Motor neuron (in vitro differentiated cells): ENCODE measurements at places on chromosomes 13 and 19.
A peak's percentile ranks its signal among the peaks of the same experiment; 100 is the strongest.

- ATAC-seq, result peak; percentile 83
Measured at GRCh38 chr19:4831304-4831978, at the start of gene TICAM1. TICAM1 (minus strand) TSS chr19:4831712; CDS start chr19:4818377, 13,335 bp downstream.

- ATAC-seq, result no peak
Measured at GRCh38 chr13:24618011-24618955, 61.9 kb upstream of the ATP12A start.

- ATAC-seq, result no peak
Measured at GRCh38 chr13:101946401-101946800, 455.4 kb downstream of the FGF14 start.

DNA sequence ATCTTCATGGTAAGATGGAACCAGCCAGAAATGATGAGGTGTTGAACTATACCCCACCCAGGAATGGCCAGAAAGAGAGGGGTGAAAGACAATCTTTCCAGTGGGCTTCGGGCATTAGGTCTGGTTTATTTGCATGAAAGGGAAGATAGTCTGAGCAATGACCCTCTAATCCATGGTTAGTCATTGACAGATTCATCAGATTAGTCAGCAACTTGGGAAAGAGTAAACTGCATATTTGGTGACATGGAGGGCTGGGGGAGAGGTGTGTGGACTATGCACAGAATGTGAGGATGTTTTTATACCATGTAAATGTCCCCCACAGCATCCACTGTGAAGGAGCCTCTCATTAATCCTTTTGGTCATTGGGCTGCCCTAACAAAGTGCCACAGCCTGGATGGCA is 30.1 kb upstream of the USP12 start:
- no peak for ATAC-seq

GRCh38 chr19:1441677-1442438 is 3.7 kb downstream of the RPS15 start:
- ATAC-seq, result no peak

DNA sequence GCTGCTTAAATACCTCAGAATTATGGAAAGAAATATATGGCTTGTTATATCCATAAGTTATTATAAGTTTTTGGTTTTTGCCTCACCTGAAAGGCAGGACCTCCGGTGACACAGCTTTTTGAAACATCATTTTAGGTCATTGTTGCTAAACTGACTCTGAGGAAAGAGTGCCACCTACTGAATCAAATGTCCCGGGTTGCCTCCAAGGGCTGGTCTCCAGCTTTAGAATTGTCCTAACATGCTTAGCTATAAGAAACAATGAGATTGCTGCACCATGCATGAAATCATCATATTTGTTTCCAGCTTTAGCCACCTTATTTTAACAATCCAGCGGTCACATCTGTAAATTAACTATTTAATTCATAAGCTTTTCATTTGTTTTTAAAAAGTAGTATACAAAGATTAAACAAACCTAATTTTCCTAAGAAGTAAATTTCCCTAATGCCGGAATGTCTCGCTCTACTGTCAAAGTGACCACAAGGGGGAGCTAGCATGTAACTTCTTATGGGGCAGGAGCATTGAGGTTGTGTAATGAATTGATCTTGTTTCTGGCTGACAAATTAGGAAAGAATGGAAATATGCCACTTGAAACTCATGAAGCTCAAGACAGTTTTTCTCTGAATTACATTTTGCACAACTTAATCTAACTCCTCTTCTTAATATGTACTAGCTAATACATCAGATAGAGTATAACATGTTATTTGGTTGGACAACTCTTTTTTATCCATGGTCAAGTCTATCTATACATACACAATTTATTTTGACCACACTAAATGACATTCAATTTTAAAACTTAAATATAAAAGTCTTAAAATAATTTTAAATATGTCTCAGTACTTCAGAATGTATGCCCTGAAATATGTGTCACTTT is 6.7 kb upstream of the PCDH17 start:
- peak; percentile 73 for ATAC-seq

DNA sequence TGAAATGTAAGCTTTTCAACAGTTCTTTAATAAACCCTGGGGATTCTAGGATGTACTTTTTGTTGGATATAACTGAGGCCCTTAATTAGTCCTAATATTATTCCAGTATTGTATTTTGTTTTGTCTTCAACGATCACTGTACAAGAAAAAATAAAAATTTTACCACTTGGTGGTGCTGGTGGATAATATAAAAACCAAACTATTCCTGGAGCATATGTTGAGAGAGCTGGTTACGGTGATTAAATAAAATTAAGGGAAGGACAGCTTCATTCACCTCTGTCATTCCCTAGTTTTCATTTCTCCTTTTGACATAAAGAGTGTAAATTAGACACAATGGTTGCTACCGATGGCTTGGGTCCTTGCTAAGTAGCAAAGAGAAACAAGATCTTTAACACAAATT is 598.6 kb upstream of the PCDH20 start:
- peak; percentile 43 for ATAC-seq

- ATAC-seq, result no peak
Measured at GRCh38 chr13:101522607-101523006, 70.1 kb downstream of the ITGBL1 start.

DNA sequence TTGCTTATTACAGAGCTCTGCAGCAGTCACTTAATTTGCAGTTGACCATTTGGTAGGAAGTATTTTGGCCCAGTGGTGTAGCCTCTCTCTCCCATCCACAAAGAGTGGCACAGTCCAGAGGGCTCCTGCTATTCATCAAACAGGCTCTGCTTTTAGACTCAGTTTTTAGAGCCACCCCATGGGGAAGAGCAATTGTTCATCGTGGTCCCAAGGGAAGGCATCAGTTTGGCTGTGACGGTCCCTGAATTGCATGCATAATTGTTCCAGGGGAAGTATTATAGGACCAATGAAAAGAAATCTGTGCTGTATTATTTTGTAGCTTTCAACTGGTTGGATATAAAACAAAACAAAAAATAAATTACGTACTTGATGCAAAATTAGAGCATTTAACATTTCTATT is 799.0 kb downstream of the DACH1 start:
- ATAC-seq, result no peak

DNA sequence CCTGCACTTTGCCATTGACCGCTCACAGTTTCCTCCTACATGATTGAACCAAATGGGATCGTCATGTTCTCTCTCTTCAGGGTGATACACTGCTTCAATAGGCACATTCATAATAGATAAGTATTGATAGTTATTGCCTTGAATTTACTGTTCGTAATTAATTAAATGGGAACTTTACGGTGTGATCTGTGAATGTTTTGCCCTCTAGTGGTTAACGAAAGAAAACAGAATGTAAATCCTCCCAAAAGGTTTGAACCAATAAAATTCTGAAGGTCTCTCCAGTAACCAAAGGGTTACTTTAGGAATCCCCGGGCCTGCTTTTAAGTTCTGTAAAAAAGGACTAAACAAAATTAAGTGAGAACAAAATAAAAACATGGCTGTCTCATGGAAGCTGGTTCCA is 389.3 kb downstream of the DACH1 start:
- no peak for ATAC-seq
